ENCODE measurements at places on chromosomes 11 and 22.

DNA sequence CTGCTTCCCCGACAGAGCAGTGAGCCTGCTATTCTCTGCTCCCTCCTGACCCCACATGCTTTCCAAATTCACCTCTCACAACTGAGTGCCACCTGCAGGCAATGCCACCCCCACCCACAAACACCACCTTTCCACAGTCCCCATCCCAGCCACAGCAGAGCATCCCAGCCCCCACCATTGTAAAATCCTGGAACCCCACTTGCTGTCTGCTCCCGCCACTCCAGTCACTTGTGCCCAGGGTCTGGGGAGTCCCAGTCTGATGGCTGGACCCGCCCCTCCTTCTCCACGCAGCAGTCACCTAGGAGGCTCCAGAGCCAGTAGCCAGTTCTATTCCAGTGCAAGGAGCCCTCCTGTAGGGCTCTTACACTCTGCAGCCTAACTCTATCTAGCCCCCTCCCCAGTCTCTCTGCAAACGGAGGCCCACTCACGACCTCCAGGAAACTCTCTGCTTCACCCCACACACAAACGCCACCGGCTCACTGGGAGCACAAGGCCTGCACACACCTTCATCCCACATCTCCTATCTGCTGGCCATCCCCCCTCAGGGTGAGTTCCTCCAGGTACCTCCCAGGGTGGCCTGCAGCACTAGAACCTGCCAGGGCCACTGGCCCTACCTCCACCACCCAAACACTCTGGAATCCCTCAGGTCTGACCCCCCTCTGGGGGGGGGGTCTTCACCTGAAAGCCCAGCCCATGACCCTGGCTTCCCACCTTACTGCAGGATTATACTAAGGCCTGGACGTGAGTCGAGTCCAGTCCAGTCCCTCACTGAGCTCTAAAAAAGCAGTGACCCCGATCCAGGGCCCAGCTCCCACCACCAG, 1.4 kb downstream of the GNB1L start:
- DNase-seq: no peak

DNA sequence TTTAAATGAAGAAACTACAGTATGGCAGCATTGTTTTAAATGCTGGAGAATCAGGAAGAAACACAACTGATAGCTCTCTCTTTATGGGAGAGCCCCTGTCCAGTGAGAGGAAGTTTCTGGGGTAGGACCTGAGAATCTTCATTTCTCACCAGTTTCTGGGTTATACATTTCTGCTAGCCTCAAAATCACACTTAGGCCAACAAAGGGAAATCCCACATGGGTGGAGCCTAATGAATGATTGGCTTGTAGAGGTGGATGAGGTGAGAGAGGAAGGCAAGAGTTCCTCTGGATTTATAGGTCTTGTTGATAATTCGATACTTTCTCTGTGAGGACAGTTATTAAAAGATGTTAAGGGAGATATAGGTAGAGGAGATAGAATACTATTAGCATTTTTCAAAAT, 1397.3 kb upstream of the TENM4 start:
- DNase-seq: no peak

GRCh38 chr22:34160141-34160783, 240.0 kb upstream of the LARGE1 start:
- DNase-seq: no peak

DNA sequence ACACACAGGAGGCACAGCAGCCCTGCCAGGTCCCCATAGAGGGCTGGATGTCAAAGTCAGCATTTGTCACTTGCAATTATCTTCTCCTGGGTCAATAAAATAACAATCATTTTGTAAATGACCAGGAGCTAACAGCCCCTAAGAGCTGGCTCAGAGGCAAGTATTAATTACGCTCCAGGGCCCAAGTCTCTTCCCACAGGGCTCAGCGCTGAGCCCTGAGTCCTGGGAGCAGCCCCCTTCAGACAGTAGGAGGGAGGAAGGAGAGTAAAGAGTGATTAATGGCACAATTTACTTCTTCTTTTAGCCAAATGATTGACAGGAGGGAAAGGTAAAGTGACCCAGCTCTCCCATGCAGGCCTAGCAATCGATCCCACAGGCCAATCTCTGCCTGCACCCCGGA, 99.0 kb upstream of the DRD2 start:
- DNase-seq: no peak

DNA sequence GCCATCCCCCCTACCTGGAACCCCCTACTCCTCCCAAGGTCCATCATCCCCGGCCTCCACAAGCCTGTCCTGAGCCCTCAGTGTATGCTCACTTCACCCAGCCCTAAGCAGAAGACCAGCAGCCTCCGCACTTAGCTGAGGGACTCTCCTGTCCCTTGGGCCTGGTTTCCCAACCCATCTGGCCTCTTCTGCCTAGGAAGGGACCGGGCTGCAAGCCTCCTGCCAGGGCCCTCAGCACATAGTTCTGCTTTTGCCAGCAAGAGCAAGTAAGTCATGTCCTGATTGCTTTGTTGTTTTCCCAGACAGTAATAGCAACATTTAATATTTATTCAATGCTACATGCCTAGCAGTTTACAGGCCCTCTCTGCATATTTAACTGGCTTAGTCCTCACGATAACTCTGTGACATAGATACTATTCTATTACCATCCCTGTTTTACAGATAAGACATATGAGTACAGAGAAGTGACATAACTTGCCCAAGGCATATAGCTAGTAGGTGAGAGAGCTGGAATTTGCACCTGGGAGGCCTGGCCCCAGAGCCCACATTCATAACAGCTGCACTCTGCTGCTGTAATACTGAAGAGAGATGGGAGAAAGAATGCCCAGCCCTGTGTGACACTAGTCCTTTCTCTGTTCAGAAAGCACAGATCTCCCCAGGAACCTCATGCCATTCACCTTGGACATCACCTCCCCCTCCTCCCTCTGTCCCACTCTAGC, 139.2 kb downstream of the PARVA start:
- DNase-seq: no peak

- DNase-seq: no peak
These were observed 6.6 kb upstream of the KCTD17 start for GRCh38 chr22:37044634-37045625.

- DNase-seq: no peak
These were observed 119.6 kb upstream of the IGLL5 start for GRCh38 chr22:22767876-22768602.

GRCh38 chr11:125517116-125517770, 21.2 kb upstream of the FEZ1 start:
- no peak for DNase-seq

DNA sequence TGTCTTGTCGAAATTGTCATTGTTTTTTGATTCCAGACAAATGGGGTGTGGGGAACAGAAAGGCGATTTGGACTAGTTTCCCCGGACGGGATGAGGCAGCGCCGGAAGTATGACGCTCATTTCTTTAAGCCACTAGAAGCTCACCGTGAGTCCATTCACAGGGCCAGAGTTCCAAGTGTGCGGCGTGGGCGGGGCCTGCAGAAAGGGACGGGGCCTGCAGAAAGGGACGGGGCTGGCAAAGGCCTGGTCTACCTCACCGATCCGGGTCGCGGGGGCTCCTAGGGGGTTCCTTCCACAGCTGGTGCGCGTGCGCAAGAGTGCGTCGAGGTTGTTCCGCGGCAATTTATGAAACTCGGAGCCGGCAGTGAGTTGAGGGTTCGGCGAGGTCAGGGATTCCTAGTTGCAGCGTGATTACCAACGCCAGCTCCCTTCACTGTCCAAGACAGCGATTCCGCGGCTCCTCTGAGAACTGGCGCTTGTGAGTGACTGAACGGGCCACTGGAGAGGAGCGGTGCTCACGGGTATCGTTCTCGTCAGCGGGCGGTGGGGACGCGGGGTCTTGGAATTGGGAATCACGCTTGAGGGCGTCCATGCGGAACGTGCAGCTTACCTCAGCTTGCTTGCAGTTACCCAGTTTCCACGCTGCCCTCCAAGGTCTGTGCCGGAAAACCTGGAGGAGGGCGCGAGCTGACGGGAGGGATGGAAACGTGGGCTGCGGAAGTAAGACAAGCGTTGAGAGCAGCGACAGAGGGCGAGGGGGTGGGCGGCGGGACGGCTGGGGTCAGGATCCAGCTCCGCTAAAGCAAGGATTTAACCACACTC, at the start of gene ZNF215:
TSS of gene ZNF215 (plus strand) at position 219 of the 822 bp plus-strand sequence. CDS start 5,847 bp downstream, outside the sequence.
- DNase-seq: no peak

- no peak for DNase-seq
These were observed 133.5 kb upstream of the B3GAT1 start for GRCh38 chr11:134545521-134545920.

DNA sequence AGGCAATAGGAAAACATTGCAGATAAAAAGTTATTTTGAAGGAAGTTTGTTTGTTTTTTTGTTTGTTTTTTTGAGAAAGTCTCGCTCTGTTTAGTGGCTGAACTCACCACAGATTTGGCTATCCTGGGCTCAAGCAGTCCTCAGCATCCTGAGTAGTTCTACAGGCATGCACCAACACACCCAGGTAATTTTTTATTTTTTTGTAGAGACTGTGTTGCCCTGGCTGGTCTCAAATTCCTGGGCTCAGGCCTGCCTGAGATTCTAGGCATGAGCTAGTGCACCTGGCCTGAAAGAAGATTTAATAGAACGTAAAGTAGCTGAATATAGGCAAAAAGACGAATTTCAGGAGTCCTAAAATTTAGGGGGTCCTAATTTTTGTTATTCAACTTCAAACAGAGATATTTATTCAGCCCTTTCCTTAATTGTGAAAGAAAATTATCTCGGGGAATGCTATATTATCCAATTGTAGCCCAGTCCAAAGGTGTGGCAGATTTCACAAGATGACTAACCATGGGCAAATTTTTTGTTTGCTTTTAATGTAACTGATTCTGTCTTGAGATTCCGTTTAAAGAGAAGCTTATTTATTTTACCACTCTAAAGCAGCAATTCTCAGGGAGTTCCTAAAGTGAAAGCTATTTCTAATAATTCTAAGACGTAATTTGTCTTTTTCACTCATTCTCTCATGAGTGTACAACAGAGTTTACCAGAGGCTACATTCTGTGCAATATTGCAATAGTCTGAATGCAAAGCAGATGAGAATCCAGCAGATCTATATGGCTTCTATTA, 940 bp downstream of the IL18 start:
- DNase-seq: no peak

- no peak for DNase-seq
These were observed 80.7 kb upstream of the FAM181B start for GRCh38 chr11:82814379-82814778.

- DNase-seq: no peak
These were observed 491.1 kb downstream of the OPCML start for GRCh38 chr11:133041181-133041580.

DNA sequence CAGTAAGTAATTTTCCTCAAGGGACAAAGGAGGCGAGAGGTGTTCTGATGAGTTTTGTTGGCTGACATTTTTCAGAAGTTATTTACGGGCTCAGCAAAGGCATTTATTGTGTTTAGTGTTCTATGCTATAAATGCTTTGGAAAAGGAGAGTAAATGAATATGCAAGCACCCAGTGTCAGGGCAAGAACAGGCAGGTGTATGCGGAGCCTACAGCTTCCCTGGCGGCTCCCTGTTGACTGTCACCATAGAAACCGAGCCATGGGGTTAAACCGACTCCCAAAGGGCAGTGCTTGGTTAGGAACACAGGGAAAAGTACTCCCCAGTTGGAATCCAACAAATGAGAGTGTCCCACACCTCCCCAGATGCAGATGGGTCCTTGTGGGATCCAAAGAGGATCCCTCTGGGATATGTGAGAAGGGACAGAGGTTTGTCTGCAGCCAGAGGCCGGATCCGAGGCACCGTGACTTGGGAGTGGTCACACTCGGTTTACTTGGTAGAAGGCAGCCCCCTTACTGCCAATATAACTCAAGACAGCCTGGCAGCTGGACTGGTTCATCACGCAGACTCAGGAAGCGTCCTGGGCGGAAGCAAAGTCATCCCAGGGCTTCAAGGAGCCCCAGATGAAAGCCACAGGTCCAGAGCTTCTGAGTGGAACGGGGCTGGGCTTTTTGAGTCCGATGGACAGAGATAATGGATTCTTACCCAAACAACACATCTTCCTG, 329.7 kb downstream of the CTTN start:
- peak; percentile 75 for DNase-seq

- DNase-seq: no peak
These were observed 15.2 kb downstream of the KRTAP5-5 start for GRCh38 chr11:1644601-1645356.

- no peak for DNase-seq
These were observed 53.9 kb downstream of the GGTLC2 start for GRCh38 chr22:22698263-22698750.

DNA sequence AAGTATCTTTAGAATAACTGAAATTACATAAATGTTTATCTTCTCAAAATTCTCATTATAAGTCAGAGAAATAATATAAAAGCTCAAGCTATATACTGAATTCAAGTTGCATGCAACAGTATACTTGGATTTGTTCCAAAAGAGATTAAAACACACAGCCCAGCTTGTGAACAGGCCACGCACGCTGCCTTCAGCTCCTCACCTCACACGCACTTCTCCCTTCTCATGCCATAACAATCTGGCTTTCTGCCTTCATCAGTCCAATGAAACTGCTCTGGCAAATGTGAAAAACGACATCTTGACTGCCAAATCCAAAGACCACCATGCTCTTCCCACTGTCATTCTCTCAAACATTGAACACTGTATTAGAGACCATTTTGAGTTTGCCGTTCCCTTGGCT, 22.1 kb downstream of the ATP6V1E1 start:
- peak; percentile 17 for DNase-seq

GRCh38 chr11:88308576-88308975, 29.0 kb downstream of the CTSC start:
- DNase-seq: no peak

DNA sequence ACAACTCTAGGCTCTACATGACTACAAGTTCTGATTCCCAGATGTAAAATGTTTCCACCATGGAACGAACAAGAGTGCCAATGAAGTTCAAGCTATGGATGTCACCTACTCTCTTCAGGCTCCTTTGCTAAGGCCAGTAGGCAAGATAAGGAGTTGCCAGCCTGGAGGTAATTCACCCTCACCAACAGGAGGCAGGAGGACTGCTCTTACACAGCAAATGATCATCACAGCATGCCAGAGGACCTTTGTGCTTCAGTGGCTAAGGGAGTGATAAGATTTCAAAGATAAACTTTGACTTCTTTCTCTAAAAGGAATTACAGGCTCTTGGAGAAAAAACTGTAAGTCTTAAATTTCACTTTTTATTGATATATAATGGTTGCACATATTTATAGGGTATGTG, 54.1 kb upstream of the SLC36A4 start:
- no peak for DNase-seq

- no peak for DNase-seq
These were observed 84.2 kb downstream of the CTTN start for GRCh38 chr11:70482529-70482917.

DNA sequence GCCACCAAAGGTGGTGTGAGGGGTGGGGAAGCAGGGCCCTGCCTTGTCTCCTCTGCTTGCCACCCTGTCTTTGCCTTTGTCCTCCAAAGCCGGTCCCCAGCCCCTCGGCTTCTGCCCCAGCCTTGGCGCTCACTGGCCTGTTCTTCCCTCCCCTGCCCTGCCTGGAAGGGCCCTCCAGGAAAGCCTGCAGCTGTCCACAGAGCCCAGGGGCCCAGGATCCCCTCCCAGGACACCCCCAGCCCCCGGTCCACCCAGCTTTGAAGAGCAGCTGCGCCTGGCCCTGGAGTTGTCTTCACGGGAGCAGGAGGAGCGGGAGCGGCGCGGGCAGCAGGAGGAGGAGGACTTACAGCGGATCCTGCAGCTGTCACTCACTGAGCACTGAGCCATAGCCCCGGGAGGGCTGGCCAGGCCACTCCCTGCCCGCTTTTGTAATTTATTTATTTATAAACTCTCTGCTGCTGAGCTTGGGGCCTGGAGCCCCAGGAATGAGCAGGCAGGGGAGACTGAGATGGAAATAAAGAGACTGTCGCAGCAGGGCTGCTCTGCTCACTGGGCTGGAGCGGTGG, 1.3 kb upstream of the SSH3 start:
- peak; percentile 52 for DNase-seq

Data from NCI-H2171 (cell line).